Occipital lobe (tissue), 3 donors: ENCODE measurements at places on chromosomes 1 and 21.
A peak's percentile ranks its signal among the peaks of the same experiment; 100 is the strongest.

- DNase-seq = no peak
These were observed 50.1 kb downstream of the CHD5 start for GRCh38 chr1:6130036-6130435.

GRCh38 chr1:27322569-27323240, 742 bp downstream of the TMEM222 start:
- DNase-seq = no peak

GRCh38 chr1:3101124-3101939, 32.3 kb downstream of the PRDM16 start:
- no peak for DNase-seq

DNA sequence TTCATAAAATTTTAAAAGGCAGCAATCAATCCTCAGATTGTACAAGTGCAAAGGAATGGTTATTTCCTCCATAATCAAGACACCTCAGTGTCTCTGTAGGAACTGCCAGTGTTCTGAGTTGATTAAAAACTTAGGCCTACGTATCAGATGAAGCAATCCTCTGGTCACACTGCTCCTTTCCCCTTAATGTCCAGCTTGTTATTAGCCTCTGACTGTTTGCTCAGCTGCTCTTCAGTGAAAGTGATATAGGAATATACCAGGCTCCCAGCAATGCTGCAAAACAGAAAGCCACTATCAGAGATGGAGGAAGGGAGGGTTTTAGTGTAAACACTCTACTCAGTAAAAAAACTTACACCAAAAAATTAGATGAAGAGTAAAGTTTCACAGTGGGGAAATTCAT, 49.8 kb downstream of the SLC35D1 start:
- no peak for DNase-seq

GRCh38 chr1:53616927-53617326, 122.0 kb downstream of the GLIS1 start:
- DNase-seq = no peak

DNA sequence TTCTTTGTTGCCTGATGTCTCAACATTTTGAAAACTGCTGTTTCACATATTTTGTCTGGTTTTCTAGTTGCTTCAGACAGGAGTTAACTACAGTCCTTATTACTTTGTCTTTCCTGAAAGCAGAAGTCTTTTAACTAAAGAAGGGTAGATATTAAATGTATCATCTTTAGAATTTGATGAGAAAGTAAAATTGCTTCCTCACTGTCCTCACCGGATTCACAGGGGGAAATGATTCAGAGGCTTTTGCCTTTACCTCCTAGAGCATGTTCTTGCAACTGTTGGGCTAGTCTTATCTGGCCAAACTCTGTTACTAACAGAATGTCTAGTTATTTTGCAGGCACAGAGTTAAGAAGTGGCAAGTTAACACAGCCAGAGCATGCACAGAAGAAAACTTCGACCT, 107.2 kb upstream of the VAV3 start:
- DNase-seq = no peak

- DNase-seq = no peak
These were observed 27.4 kb downstream of the DUSP10 start for GRCh38 chr1:221714227-221715152.

GRCh38 chr1:201653883-201654282, 115.0 kb downstream of the NAV1 start:
- DNase-seq = no peak

DNA sequence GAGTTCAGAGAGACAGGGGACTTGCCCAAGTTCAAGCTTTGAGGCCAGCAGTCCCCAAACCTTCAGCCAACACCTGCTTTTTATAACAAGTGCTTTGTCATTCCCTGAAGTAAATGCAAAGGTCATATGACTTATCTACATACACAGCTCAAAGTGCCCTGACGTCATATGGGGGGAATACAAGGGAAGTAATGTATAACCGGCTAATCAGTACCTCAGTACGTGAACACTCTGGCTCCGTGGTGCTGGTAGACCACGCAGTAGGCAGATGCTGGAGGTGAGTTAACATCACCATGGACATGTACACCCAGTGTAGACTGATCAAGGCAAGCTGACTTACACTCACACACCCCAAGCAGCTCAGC, 60.0 kb downstream of the BACE2 start:
- DNase-seq = no peak

- no peak for DNase-seq
These were observed 11.3 kb upstream of the RHEX start for GRCh38 chr1:206041640-206042039.

DNA sequence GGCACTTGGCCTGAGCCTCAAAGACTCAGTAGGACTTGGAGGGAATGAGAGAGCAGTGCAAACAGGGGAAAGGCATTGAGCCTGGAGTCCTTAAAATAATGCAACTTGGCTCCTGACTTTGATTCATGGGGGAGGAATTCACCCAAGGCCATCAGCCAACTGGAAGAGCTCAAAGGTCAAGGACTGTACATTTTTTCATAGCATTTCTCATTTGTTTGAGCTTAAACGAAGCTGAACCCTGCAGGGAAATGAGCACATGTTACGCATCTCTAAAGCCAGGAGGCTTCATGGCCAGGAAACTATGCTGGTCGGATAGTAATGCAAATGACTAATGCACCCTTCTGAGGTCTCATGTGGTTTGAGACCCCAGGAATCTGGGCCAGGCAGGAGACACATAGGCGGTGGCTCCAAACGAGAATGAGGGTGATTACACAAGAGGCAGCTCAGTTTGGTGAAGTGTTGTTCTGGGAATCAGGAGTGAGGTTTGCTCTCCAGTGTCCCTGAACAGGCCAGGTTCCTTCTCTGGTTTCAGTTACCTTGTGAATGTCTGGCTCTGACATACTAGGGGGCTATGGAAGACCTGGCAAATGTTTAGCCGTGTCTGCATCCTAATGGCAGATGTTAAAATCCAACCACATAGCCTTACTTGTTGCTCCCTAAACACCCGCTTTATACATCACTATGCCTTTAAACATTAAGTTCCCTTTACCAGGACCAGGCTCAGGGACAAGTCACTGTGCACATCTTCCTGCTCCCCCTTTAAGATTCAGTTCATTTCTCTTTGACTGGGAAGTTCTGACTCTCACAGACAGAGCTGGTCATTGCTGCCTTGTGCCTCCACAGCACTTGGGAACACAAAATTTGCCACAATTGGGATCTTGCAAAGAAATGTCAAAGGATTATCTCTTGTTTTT, 503.9 kb upstream of the USP24 start:
- no peak for DNase-seq

DNA sequence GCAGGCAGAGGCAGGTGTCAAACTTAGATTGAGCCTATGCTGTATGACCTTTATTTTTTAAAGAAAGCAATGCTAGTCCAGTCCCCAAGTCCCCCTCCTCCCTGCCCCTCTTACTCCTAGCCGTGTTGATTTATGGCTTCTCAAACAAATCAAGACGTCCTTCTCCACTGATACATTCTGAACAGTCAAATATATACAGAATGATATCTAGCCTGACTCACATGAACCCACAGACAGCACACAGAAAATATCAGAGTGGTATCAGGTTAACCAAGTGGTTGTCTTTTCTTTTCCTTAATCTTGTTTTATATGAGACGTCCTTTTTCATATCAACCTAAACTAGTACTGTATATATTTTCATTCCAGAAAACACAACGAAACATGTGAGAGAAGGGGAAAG, 13.4 kb downstream of the DAB1 start:
- DNase-seq = no peak

DNA sequence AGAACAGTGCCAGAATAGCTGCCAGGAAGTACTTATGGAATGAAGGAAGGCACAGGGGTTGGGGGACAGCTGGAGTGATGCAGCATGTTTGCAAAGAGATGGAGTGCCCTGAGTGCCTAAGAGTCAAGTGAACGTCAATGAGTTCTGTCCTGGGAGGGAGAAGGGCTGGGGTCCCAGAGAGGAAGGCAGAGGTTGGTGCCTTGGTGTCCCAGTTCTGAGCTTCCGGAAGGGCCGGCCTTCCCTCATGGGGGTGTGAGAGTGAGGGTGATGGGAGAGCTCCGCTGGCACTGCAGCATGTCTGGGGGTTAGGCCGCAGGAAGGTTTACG, 17.6 kb downstream of the NES start:
- no peak for DNase-seq

DNA sequence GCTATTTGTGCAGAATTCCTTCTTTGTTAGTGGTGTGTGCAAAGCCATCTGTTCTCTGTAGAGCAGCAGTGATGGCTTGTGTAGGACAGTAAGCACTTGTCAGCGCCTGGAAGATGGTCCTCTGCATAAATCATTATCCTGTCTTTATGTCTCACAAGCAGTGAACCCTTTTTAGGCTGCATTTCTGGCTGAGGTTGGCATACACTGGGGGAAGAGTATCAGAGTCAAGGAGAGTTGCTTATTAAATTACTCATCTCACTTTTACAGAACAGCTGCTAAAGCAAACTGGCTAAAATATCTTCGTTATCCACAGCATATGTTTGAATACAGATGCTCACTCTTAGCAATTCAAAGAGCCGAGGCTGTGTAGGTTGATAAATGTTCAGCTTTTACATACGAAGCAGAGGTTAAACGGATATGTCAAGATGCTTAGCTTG, 54.6 kb upstream of the NCAM2 start:
- DNase-seq = peak; percentile 55

DNA sequence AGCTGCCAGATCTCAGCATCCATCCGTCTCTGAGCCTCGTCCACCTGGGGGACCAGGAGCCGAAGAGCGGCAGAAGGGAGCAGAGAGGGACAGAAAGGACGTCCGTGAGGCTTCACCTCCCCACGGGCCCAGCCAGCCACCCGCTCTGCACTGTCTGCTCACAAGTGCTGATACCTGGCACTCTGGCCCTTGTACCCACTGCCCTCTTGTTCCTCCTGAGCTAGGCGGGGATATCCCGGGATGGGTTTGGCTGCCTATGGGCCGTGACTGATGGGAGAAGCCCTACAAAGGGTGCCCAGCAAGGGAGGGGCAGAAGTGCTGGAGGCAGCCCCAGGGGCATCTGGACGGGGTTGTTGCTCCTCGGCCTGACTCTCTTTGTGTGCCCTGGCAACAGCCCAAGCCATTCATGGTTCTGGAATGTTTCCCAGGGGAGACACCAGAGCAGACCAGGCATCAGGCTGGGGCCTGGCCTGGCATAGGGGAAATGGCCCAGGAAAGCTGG, 57.6 kb downstream of the LDLRAD2 start:
- peak; percentile 38 for DNase-seq

DNA sequence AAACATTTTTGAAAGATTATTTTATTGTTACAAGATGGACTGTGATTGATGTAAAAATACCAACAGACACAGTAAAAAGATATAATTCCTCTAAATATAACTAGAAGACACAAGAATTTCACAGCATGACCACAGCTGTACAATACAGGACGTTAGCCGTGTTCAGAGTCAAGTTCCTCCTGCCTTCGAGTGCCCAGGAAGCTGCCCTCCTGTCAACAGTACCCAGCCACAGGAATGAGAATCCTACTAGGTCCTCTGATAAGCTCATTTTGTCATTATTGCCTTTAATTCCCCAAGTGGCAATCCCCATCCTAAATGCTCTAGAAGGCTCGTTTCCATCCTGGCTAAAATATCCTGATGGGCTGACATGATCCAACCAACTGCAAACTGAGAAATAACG, 16.4 kb upstream of the CAPN2 start:
- no peak for DNase-seq

GRCh38 chr1:113095790-113096455, 22.9 kb downstream of the LRIG2 start:
- peak; percentile 1 for DNase-seq

DNA sequence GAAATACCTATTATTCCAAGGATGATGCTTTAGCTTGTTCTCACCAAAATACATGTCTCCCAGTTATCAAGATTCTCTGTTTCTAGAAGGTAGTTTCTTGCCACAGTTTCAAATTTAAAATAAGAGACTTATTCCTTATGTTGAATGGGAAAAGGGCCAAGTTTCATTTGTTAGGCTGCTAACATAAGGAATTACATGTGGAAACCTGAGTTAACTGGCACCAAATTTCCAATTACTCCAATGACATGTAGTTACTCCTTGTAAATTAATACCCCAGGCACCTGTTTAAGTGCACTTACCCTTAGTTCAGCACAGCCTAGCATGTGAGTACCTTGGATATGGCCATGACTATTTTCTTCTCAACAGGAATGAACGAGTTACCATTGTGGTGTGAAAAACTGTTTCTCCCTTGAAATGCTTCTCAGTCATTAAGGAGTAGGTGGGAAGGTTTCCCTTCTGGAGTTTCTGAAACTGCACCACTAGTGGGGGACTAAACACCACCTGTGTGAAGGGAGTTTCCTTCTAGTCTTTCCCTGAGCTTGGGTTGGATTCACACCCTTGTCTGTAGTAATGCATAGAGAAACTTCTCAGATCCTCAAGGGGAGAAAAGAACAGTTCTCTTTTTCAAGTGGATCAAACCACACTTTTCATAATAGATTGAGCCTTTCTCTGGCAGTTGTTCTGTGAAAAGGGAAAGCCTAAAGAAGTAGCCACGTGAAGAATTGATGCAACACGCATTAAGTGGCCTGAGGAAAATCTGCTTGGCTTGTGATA, 32.3 kb upstream of the LRRC8C start:
- DNase-seq = no peak

GRCh38 chr1:96362623-96363022, 359.0 kb upstream of the PTBP2 start:
- DNase-seq = no peak

- DNase-seq = no peak
These were observed 144.6 kb downstream of the PLPP3 start for GRCh38 chr1:56434740-56435139.

DNA sequence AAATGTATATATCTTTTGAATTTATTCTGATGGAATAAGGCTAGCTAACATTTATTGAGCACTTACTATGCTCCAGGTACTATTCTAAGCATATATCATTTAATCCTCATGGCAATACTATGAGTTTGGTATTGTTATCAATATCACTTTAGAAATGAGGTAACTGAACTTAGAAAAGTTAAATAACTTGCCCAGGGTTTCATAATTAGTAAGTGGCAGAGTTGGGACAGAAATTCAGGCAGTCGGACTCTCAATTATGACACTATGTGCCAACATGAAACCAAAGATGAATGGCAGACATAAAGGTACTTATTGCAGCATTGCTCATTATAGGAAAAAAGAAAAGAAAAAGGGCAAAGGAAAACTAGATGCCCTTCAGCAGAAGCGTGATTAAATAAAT, 48.2 kb downstream of the RAB3GAP2 start:
- no peak for DNase-seq

DNA sequence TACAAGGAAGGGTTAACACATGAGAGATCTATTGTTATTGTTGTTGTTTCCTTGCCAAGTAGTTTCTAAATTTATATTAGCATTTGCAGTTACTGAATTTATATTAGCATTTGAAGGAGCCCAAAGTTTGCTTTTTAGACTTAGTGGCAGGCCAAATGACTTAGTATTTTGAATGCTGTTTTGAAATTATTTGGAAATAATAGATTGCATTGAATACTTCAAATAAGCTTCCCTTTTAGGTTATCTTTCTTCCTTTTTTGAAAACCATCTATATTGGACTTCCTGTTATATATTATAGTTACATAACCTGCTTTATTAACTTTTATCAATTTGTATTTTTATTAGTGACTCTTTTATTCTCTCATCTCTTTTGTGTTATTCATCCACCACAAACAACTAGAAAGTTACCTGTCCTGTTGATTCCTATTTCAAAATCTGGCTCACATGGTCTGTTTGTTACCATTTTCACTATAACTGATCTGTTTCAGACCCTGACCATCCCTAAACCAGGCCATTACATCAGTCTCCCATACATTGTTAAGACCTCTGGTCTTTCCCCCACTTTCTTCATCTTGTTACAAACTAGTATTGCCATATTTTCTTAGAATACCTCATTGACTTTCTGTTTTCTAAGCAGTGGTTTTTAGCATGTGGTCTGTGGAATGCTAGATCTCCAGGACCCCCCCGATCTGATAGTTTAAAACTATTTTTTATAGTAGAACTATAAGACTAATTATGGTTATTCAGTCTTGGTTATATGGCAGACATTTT, 185.2 kb downstream of the RASAL2 start:
- no peak for DNase-seq

- no peak for DNase-seq
These were observed 17.3 kb downstream of the GBP1 start for GRCh38 chr1:89047734-89048133.
